ENCODE measurements at places on chromosomes 7 and 10. TPM values are rescaled to one million over a fixed set of nuclear protein-coding genes. Genes with fewer than 3 reads are reported as not detected.
A peak's percentile ranks its signal among the peaks of the same experiment; 100 is the strongest.

GRCh38 chr10:71685554-71686232, 33.9 kb downstream of the C10orf105 start:
- no peak for DNase-seq

GRCh38 chr7:39825401-39825980, 124.6 kb upstream of the CDK13 start:
- no peak for DNase-seq

- DNase-seq, result no peak
Measured at GRCh38 chr10:49128854-49129253, 5.0 kb downstream of the FAM170B start.

GRCh38 chr7:95199779-95200558, 124.4 kb downstream of the PON1 start:
- DNase-seq, result peak; percentile 67

DNA sequence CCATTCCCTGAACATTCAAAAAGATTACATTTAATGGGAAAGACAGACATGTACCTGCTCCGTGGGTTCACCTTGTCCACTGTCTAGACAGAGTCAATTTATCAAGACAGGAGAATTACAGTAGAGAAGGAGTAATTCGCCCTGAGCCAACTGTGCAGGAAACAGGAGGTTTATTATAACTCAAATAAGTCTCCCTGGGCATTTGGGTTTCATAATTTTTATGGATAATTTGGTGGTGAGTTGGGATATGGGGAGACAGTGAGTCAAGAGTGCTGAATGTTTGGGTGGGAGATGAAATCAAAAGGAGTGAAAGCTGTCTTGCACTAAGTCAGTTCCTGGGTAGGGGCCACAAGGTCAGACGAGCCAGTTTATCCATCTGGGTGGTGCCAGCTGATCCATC, 165.9 kb upstream of the NAMPT start:
- DNase-seq, result no peak

GRCh38 chr10:97596101-97597082, 6.9 kb downstream of the C10orf62 start:
- DNase-seq, result no peak

GRCh38 chr10:79628988-79629954, 18.5 kb downstream of the SFTPA1 start:
- no peak for DNase-seq

GRCh38 chr7:127035203-127035849, 217.4 kb downstream of the GRM8 start:
- DNase-seq, result peak; percentile 61

The AKR1B15 gene
- not detected for polyA plus RNA-seq

The ADARB2 gene
- polyA plus RNA-seq, result 1.1 TPM

The DYDC2 gene
- 1.8 TPM for polyA plus RNA-seq

The ZMYND11 gene
- polyA plus RNA-seq, result 111 TPM

The SFTPA1 gene
- polyA plus RNA-seq, result not detected

Measured in renal pelvis (tissue), 12 donors.